ENCODE measurements at places on chromosomes 4 and X.
A peak's percentile ranks its signal among the peaks of the same experiment; 100 is the strongest.

GRCh38 chr4:125042041-125042440 is 272.7 kb upstream of the FAT4 start:
- DNase-seq: no peak

DNA sequence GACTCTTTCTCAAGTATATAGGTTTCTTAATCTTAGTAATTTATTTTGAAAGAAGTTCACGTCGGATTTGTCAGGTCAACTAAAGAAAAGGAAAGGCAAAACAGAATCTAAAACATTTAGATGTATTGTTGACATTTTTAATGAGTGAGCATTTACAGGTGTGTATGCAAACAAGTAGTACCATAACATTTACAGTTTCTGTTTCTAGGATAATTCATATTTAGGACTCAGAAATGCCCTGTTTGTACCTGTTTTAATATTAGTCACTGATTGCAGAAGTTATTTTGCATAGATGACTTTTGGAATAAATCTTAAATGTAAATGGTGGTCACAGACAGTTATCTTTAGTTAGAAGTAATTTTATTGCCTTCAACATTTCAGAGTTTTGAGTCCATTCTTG is 151.3 kb upstream of the NUDT6 start:
- no peak for DNase-seq

- DNase-seq: peak; percentile 54
Observed at GRCh38 chr4:41144812-41145211, 69.5 kb downstream of the APBB2 start.

DNA sequence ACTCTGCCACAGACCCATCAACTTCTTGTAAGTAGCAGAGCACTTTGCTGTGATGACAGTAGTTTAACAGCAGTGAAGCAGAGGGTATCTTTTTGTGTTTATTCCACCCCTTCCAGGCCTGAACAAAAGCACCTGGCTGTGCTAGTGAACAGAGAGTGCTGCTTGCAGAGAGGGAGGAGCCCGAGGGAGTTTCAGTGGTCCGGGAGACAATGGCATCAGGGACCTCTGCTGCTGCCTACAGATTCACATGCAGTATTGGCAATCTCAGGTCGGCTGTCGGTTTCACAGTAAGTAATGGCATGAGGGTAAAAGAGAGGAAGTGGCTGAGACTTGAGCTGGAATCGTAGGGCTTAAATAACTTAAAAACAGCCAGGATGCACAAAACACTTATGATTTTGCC is 755.8 kb downstream of the RPA4 start:
- DNase-seq: no peak

GRCh38 chr4:152579107-152579764 is 43.3 kb upstream of the FBXW7 start:
- no peak for DNase-seq

- no peak for DNase-seq
Observed at GRCh38 chrX:38293741-38294140, 33.6 kb downstream of the RPGR start.

GRCh38 chr4:2371765-2372487 is 46.5 kb downstream of the ZFYVE28 start:
- DNase-seq: no peak

- no peak for DNase-seq
Observed at GRCh38 chrX:33126469-33126868, 84.9 kb downstream of the DMD start.

DNA sequence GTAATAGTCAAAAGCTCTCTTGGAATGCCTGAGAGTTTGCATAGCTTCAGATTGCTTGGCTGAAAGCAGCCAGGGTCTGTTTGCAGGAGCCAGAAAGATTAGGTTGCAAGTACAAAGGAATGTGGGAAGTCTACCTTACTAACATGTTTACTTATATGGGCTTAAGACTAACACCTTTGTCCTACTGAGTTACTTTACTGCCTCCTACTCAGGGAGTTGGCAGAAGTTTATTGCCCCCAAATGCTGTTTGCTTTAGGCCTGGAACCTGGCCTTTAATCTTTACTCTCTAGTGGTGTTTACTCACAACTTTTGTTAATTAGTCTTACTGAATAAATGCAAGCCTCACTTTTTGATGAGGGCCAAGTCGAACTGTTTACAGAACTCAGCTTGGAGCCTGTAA is 219.4 kb upstream of the ZC4H2 start:
- no peak for DNase-seq

GRCh38 chr4:26081795-26082498 is 167.9 kb downstream of the SMIM20 start:
- peak; percentile 40 for DNase-seq

DNA sequence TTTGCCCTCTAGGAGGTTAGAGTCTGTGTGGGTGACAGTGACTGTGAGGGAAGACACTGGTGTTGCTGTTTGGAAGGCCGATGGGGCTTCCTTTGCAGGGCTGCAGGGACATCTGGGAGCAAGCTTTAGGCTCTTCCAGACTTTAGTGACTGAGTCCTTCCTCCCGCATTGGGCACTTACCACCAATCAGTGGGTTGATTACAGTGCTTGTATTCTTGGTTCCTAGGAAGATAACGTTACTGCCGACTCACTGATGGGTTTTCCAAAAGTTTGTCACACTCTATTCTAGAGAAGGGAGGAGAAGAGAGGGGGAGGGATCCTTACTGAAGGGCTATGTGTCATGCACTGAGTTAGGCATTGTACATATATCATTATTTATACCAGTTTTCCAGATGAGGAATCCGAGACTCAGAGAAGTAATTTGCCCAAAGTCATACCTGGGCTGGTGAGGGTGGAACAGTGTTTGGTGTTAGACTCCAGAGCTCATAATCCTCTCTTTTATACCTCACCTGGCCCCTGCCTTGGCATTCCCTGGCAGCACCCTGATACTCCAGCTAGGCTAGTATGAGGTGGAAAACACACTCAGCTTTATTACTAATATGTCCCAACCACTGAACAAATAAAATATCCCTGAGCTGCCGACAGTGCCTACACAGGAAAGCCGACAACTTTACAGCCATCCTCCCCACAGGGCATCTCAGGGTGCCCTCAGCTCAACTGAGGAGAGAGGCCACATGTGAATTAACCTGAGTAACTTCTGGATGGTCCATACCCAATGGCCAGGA is 3.8 kb downstream of the CHST7 start:
- peak; percentile 24 for DNase-seq

- peak; percentile 33 for DNase-seq
Observed at GRCh38 chrX:107135049-107135964, 16.7 kb upstream of the RBM41 start.

Measured in AG10803 (cell line).